ENCODE measurements at places on chromosomes 5 and 9. TPM values are rescaled to one million over a fixed set of nuclear protein-coding genes. Genes with fewer than 3 reads are reported as not detected.

Gene OR2V1
- not detected for total RNA-seq

Gene ROPN1L
- total RNA-seq, result 0.96 TPM

Gene PLAC8L1
- 0.29 TPM for total RNA-seq

Gene ABO
- 0.10 TPM for total RNA-seq

Gene PCA3
- 0.29 TPM for total RNA-seq

Gene MELK
- total RNA-seq, result 12.1 TPM

Gene LURAP1L
- 2.3 TPM for total RNA-seq
